ENCODE measurements at places on chromosomes 11 and 22. TPM values are rescaled to one million over a fixed set of nuclear protein-coding genes. Genes with fewer than 3 reads are reported as not detected.

DNA sequence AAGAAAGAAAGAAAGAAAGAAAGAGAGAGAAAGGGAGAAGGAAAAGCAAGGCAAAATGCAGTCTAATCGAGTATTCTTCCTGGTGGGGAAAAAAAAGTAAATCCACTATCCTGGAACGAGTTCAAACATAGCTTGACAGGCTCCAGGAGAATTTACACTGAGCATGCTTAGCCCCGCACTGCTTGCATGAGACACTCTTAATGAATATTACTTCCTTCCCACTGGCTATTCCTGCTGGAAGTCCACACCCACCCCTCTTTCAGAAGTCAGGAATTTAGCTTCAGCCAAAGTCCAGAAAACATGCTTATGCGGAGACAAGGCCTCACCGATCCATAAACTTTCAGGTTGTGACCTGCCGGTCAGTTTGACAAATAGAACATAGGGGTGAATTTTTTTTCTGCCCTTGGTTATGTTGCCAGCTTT, 251.8 kb upstream of the BLID start:
- DNase-seq, result no peak

The NPTXR gene
- 0.96 TPM for total RNA-seq

DNA sequence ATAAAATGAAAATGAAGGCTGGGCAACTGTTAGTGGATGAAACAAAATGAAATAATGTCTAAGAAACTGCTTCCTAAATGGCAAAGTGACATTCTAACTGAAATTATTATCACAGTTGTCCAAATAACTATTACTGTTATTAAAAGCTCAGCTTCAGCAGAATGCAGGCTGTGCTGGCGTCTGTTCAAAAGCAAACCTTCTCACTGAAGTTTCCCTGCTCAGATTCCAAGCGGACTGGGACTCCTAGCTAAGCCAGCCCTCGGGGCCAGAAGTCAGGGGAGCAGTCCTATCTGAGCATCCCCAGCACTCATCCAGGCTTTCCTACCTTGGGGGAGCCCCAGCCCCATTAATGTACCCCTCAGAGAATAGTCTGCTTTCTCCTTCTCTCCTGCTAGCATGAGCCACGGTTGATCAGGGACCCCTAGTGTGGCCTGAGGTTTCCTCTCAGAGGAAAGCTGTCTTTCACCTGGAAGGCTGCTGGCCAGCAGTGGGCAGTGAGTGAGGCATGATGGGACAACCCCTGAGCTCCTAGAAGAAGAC, 1167.3 kb downstream of the TBC1D22A start:
- DNase-seq, result no peak

GRCh38 chr11:64233913-64234586, at the start of gene VEGFB:
VEGFB (plus strand) TSS chr11:64234584; CDS start chr11:64234834, 250 bp downstream.
- DNase-seq, result peak; percentile 63

DNA sequence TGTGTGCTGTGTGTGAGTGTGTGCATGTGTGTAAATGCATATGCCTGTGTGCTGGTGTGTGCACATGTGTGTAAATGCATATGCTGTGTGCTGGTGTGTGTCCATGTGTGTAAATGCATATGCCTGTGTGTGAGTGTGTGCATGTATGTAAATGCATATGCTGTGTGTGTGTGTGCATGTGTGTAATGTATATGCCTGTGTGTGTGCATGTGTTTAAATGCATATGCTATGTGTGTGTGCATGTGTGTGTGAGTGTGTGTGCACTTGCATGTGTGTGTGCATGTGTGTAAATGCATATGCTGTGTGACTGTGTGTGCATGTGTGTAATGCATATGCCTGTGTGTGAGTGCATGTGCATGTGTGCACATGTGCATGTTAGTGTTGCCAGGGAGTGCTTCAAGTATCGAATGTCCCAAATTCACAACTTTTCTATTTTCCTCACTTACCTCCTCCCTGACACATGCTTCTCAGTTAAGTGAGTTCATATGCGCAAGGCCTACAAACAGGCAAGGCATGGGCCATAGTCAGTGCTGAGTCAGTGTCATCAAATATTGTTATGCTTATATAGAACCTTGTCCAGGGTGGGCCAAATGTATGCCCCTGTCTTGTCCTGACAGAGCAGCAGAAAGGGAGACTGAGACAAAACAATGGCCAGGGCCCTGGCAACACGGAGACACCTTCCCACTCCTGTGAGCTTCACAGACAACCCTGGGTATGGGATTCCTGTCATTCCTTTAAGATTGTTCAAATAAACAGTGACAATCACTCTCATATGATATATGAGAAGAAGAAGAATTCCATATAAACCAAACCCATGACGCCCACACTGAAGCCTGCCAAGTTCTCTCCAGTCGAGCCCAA, 38.6 kb downstream of the GGTLC2 start:
- no peak for DNase-seq
